IPS DF 6.9 (cell line): ENCODE measurements at places on chromosomes 7 and 10.

- no peaks in the 10 kb centered on the region for H3K36me3 ChIP-seq
- no peak overlapping the region for H3K27ac ChIP-seq
- H3K27me3 ChIP-seq: no peaks in the 10 kb centered on the region
Measured at GRCh38 chr7:111082351-111082750, 8.6 kb upstream of the LRRN3 start.

DNA sequence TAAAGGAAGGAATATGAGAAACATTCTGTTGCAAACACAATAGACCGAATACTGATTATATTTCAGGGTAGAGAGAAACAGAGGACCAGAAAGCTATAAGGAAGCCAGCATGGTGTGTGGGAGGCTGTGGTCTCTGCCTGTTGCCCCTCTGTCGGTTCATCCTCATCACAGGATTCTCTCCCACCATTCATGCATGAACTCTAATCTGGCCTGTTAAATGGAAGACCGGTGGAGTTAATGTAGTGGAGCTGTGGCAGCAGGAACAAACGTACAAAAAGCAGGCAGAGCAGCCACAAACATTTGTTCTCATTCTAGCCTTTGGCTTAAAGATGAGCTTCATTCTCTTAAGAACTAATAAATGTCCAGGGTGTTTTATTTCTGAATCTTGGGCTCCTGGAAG is 902.4 kb downstream of the LRMDA start:
- no peaks in the 10 kb centered on the region for H3K36me3 ChIP-seq
- DNase-seq: no peak
- no peak overlapping the region for H3K4me3 ChIP-seq
- H3K4me1 ChIP-seq: peaks cover 4% of the 10 kb centered on the region; the same call in 1 of the 2 replicates
- no peak overlapping the region for H3K27ac ChIP-seq
- no peaks in the 10 kb centered on the region for H3K27me3 ChIP-seq

- H3K36me3 ChIP-seq: no peaks in the 10 kb centered on the region
- no peak for DNase-seq
- no peaks in the 10 kb centered on the region for H3K27me3 ChIP-seq
- no peak overlapping the region for H3K4me3 ChIP-seq
- no peak overlapping the region for H3K27ac ChIP-seq
Measured at GRCh38 chr10:111523016-111523415, 446.2 kb downstream of the ADRA2A start.

- no peak overlapping the region for H3K27ac ChIP-seq
- no peaks in the 10 kb centered on the region for H3K27me3 ChIP-seq
- no peaks in the 10 kb centered on the region; the same call in 1 of the 2 replicates for H3K4me1 ChIP-seq
- peaks cover 6% of the 10 kb centered on the region for H3K36me3 ChIP-seq
- no peak overlapping the region for H3K4me3 ChIP-seq
Measured at GRCh38 chr7:149716007-149716931, 57.1 kb downstream of the ZNF467 start.

- H3K27ac ChIP-seq: no peak overlapping the region
- no peaks in the 10 kb centered on the region for H3K4me1 ChIP-seq
- no peaks in the 10 kb centered on the region for H3K27me3 ChIP-seq
- no peak for DNase-seq
- H3K4me3 ChIP-seq: no peak overlapping the region
- H3K36me3 ChIP-seq: no peaks in the 10 kb centered on the region
Measured at GRCh38 chr10:129601737-129602136, 134.7 kb downstream of the MGMT start.

DNA sequence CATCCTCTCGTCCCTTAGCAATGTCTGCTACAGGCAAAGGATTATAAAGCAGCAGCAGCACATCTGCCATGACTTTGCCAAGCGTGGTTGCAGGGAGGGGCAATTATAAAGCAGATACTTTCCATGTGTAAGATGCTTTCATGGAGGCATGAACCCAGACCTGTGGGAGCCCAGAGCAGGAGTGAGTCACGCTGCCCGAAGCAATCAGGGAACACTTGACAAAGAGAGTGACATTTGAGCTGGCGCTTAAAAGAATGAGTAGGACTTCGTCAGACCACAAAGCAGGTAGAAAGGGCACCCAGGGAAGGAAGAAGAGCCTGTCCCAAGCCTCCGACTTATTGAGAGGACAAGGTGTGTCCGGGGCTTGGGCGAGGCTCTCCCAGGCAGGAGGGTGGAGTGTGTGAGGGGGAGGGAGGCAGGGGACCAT is 147.2 kb downstream of the MYOF start:
- H3K36me3 ChIP-seq: no peaks in the 10 kb centered on the region
- H3K27ac ChIP-seq: no peak overlapping the region
- no peak for DNase-seq
- no peak overlapping the region for H3K4me3 ChIP-seq

DNA sequence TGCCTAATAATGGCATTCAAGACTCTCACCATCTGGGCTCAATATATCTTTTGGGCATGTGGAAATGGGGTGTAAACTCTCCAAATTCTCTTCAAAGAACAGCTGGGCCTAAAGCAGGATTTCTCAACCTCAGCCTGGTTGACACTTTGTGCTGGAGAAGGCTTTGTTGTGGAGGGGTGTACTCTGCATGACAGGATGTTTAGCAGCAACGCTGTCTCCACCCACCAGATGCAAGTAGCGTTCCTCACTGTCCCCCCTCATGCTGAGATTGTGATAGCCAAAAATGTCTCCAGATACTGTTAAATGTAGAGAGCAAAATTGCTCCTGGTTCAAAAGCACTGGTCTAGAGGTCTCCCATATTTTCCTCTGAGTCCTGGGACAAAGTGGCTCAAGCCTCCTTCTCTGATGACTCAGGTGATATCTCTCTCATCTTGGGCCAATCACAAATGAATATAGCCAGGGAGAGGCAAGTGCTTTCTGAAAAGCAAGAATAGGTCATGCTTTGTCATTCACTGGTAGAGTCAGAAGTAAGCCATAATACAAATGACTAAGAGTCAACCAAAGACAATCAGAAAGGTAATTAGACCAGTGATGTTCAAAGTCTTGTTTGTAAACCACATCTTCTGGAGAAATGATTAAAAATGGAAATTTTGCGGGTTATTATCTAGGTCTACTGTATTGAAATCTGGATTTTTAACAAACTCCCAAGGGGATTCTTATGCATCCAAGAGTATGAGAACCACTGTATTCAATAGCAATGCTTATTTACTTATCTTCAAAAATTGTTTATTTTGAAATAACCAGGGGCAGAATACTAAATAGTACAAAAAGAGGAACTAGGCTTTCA is 330.8 kb downstream of the PTEN start:
- H3K4me1 ChIP-seq: no peaks in the 10 kb centered on the region
- H3K27ac ChIP-seq: no peak overlapping the region
- H3K36me3 ChIP-seq: no peaks in the 10 kb centered on the region
- no peak overlapping the region for H3K4me3 ChIP-seq
- no peak for DNase-seq

DNA sequence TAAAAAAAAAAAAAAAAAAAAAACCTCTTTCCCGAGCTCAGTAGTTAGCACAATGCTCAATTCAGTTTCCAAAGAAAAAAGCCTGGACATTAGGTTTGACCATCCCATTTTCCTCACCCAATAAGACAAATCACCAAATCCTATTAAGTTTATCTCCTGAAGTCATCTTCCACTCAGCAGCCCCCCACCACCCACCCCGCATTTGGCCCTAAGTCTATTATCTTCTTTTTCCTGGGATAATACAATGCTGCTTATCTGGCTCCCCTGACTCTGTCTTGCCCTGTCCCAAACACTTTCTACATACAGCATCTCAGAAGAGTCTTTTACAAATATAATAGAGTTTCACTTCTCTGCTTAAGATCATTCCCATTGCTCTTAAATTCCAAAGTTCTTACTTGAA is 17.8 kb upstream of the LMOD2 start:
- DNase-seq: no peak
- no peaks in the 10 kb centered on the region for H3K4me1 ChIP-seq
- H3K36me3 ChIP-seq: no peaks in the 10 kb centered on the region; the same call in 1 of the 2 replicates
- H3K27me3 ChIP-seq: no peaks in the 10 kb centered on the region
- H3K4me3 ChIP-seq: no peak overlapping the region

GRCh38 chr7:2795906-2796305 is 48.2 kb downstream of the GNA12 start:
- no peak overlapping the region for H3K27ac ChIP-seq
- no peak for DNase-seq
- peaks cover 13% of the 10 kb centered on the region; the same call in 1 of the 2 replicates for H3K36me3 ChIP-seq
- H3K4me1 ChIP-seq: peaks cover 3% of the 10 kb centered on the region

- no peaks in the 10 kb centered on the region; the same call in 1 of the 2 replicates for H3K4me1 ChIP-seq
- peaks cover 11% of the 10 kb centered on the region for H3K27me3 ChIP-seq
- H3K27ac ChIP-seq: no peak overlapping the region
- H3K36me3 ChIP-seq: no peaks in the 10 kb centered on the region
- no peak for DNase-seq
- peak overlapping the region; percentile 52 for H3K4me3 ChIP-seq
Measured at GRCh38 chr7:50792342-50793119, 9.8 kb upstream of the GRB10 start.

DNA sequence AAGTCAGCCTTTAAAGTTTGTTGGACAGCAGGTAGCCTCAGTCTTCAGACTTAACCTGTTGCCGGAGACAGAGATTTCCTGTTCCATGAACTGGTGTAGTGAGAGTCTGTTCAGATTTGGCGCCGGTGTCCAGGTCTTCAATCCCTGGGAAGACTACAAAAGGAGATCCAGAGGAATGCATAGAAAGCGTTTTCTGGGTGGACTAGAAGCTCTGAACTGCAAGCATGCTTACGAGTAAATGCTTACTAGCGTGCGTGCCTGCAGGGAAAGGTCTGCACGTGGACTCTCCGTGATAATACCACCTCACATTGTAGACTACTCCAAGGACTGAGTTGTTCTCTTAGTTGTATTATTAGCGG is 878 bp downstream of the GLRX3 start:
- peaks cover 5% of the 10 kb centered on the region; the same call in 1 of the 2 replicates for H3K4me1 ChIP-seq
- no peaks in the 10 kb centered on the region for H3K27me3 ChIP-seq
- no peaks in the 10 kb centered on the region for H3K36me3 ChIP-seq
- H3K27ac ChIP-seq: no peak overlapping the region
- DNase-seq: no peak
- H3K4me3 ChIP-seq: peak overlapping the region; percentile 96; the same call in 1 of the 2 replicates

DNA sequence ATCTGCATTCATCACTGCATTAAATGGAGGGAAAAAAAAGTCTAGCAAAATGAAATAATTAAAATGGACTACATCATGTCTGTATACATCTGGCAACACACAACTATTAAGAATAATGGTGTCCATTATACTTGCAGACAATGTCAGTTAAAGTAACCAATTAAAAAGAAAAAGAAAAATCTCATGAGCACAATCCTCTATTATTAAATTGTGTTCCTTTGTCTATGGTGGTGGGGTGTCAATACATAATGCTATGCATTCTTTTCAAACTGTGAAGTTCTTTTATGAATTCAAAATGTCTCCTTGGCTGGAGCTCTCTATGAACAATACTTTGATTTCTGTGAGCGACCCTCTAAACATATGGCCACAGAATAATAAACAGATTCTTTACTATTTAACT is 63.5 kb downstream of the NRP1 start:
- no peak for DNase-seq
- H3K4me1 ChIP-seq: peaks cover 3% of the 10 kb centered on the region
- no peaks in the 10 kb centered on the region for H3K36me3 ChIP-seq
- no peak overlapping the region for H3K27ac ChIP-seq
- H3K27me3 ChIP-seq: no peaks in the 10 kb centered on the region

DNA sequence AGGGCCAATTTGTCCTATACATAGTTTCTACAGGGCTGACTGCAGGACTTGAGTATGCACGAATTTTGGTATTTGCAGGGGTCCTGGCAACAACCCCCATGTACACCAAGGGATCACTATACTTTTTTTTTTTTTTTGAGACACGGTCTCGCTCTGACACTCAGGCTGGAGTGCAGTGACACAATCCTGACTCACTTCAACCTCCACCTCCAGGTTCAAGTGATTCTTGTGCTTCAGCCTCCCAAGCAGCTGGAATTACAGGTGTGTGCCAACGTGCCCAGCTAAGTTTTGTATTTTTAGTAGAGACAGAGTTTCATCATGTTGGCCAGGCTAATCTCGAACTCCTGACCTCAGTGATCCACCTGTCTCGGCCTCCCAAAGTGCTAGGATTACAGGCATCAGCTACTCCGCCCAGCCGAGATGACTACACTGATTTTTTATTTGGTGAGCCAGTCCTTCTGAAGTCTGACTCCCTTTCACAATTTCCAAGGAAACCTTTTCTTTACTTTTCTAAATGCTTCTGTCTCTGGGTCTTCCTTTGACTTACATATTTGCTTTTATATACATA is 19.8 kb downstream of the CFAP70 start:
- H3K4me1 ChIP-seq: 0 out of 2 replicates have a peak, but pooled peaks cover 2% of the 10 kb centered on the region
- H3K36me3 ChIP-seq: no peaks in the 10 kb centered on the region
- H3K27me3 ChIP-seq: no peaks in the 10 kb centered on the region
- no peak overlapping the region for H3K4me3 ChIP-seq
- H3K27ac ChIP-seq: no peak overlapping the region
- DNase-seq: no peak

DNA sequence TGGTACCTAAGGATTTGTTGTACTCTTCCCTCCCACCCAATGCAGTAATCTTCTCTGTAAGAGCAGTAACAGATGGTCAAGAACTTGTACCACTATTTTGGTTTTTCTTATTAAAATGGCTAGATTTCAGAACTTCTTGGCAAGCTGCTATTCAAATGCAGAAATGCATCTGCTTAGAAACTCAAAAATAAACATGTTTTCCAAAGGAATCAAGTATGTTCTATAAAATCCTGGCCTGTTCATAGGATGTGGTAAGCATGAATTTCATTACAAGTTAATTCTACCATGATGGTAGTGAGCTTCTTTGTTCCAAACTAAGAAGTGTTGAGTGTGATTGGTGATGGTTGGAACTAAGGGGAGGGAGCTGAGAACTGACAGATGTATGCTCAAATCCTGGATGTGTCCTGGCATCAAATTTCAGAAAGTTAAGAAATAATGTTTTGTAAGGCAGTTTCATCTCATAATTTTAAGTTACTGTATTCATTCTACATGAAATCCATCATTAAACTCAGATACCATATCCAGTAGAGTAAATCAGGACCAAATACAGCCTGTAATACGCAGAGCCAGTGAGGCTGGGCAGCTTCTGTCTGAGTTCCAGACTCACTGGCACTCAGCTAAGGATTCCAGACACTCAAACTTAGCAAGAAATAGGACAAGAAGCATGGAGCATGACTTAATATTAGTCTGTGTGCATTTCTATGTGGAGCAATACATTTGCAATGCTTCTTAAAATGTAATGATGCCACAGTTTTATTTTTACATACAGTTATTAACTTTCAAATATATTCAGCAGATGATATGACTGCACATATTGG is 119.6 kb downstream of the TES start:
- H3K27me3 ChIP-seq: no peaks in the 10 kb centered on the region
- H3K4me3 ChIP-seq: no peak overlapping the region
- H3K4me1 ChIP-seq: no peaks in the 10 kb centered on the region

DNA sequence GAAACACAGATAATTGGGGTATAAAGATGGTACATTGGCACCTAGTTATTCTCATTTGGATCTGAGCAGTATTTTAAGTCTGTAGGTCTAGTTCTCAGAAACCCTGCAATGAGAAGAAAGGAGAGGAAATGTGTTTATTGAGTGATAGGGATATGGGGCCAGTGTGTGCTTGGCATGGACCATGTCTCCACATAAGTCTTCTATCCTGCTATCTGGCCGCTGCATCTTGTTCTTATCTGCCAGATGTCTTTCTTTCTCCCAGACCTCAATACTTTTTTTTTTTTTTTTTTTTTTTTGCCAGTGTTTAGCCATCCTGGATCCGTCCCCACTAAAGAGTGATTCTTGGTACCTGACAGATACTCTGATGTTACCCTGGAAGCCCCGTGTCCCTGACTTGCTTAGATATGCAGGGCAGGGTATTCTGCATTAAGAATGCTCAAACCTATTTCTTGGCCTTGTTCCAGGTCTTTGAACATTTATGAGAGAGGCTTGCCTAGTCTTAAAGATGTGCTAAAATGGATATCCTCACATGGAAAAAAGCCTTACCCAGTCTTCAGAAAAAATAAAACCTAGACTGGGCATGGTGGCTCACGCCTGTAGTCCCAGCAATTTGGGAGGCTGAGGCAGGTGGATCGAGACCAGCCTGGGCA is 10.0 kb downstream of the MTURN start:
- no peak overlapping the region for H3K4me3 ChIP-seq
- no peaks in the 10 kb centered on the region for H3K4me1 ChIP-seq
- DNase-seq: no peak
- H3K27ac ChIP-seq: no peak overlapping the region
- H3K27me3 ChIP-seq: no peaks in the 10 kb centered on the region
- no peaks in the 10 kb centered on the region for H3K36me3 ChIP-seq
